ENCODE measurements at places on chromosomes 11 and 22.

GRCh38 chr11:72618803-72619202 lies 55.4 kb downstream of the PDE2A start:
- DNase-seq = peak; percentile 55

DNA sequence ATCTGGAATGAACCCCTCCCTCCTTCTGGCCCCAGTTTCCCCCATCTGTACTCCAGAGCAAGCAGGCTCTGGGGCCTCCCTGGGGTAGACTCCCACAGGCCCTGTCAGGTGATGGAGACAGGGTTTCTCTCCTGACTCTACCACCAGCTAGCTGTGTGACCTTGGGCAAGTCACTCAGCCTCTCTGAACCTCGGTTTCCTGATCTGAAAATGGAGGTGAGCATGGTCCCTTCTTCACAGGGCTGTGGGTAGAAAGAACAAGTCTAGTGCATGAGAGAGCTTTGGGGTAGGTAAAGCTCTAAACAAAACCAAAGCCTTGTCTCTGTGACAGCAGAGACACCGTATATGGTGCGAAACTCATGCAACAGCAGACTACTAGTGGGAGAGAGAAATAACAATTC lies 5.6 kb downstream of the CD5 start:
- no peak for DNase-seq

- DNase-seq = no peak
These were observed 1.6 kb upstream of the GSTP1 start for GRCh38 chr11:67582011-67582410.

DNA sequence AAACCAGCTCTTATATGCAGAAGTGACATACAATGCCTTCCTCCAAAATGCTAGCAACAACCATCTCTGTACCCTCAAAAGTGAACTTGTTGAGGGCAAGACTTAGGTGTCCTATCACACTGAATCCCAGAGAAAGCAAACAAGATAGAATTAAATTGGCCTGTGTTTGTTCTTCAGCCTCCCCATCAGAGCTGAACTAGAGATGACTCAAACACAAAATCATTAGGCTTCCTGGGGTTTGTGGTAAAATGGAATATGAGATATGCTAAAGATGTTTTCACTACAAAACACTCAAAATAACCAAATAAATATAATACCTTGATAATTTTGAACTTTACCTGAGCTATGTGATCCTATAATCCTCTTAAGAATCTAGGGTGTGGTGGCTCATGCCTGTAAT lies 31.6 kb downstream of the ZNF214 start:
- peak; percentile 72 for DNase-seq

GRCh38 chr11:9060700-9061111 lies 30.7 kb downstream of the SCUBE2 start:
- peak; percentile 11 for DNase-seq

DNA sequence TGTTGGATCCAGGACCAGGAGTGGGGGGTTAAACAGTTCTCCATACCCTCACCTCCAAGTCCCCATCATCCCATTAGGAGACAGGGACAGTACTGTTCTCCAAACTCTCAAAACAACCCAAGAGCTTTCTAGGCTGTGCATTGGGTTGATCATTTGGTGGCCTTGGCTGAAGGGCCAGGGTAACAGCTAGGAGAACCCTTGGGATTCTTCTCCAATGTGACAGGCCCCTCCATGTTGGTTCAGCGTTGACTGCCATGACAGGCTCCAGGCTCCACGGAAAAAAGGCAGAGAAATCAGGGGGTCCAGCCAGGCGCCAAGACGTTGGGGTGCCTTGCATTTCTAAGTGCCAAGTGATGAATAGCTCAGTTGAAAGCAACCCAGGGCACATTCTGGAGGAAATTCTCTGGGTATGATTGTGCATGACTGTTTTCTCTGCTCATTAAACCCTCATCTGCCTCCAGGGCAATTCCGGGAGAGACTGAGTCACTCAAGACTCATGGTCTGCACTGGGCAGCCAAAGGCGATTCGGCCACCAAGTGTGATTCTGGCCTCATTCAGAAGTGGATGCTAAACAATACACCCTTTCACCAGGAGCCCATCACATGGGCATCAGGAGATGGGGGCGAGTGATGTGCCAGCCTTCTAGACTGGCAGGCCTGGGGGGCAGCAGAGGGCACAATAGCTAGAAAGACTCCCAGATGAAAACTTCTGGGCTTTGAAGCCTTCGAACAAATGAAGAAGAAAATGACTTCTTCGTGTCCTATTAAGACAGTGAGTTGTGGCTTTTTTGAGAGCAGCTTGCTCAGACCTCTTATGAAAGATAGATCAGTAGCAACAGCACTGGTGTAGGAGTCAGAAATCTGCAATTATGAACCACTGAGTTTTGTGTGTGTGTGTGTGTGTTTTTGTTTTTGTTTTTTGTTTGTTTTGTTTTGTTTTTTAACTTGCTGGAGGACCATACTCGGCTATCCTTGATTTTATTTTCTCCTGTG lies 27.7 kb downstream of the CD44 start:
- peak; percentile 60 for DNase-seq

GRCh38 chr11:43998308-43998707 lies 49.5 kb upstream of the ACCSL start:
- no peak for DNase-seq

GRCh38 chr11:36657610-36658267 lies 59.7 kb upstream of the RAG2 start:
- DNase-seq = peak; percentile 27

Data from choroid plexus epithelial cell (primary cell).